GM06990 (cell line): ENCODE measurements at places on chromosomes 5 and 9.

- DNase-seq, result no peak
Observed at GRCh38 chr9:131677049-131677443, 62.8 kb downstream of the RAPGEF1 start.

DNA sequence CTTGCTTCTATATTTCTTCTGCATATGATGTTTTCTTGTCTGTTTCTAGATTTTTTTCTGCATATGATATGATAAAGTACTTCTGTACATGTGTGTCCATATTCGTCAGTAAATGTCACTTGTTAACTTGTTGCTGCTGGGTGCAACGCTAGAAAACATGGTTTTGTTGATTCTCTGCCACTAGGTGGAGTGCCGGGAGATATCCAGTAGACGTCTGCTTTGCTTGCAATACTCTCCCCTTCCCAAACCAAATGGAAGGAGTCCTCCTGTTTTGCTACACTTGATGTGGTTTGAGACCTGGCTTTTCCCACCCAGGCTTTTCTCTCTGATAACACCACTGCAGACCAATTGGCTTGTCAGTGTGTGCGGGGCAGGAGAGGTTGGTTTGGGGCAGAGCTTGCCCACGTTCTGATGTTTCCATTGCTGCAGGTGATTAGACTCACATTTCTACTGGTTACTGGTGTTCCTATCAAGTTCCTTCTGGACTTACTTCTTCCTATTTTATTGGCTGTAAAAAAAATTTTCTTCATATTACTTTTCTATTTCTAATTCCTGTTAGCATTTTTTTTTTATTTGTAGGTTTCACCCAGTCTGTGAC, 900.0 kb upstream of the CDH10 start:
- DNase-seq, result no peak

DNA sequence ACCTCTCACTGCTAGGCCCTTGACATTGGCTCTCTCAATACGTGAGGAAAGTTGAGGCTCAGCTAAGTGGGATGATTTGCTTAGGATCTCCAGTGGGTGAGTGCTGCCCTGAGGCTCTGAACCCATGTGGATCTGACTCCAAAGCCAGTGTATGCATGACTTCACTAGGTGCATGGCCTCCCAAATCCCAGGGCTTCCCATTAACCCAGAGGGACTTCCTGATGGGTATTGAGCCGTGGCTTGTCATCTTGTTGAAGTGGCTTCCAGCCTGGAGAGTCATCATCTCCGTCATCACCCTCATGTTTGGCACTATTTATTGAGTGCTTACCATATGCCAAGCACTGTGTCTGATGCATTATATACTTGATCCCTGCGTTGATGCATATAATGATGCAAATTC, 37.3 kb upstream of the TEX48 start:
- DNase-seq, result no peak

DNA sequence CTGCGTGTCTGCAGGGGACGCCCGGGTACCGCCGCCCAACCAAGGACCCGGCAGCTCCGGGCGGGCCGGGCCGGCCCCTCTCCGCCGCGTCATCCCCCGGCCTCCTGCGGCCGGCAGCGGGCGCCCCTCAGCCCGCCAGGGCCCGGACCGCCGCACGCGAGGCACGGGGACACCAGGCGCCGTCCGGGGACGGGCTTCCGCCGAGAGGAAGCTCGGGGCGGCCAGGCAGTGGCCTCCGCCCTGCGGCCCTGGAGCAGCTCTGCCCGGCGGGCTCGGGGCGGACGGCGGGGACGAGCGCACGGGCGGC, 373 bp downstream of the FBXW5 start:
- no peak for DNase-seq

DNA sequence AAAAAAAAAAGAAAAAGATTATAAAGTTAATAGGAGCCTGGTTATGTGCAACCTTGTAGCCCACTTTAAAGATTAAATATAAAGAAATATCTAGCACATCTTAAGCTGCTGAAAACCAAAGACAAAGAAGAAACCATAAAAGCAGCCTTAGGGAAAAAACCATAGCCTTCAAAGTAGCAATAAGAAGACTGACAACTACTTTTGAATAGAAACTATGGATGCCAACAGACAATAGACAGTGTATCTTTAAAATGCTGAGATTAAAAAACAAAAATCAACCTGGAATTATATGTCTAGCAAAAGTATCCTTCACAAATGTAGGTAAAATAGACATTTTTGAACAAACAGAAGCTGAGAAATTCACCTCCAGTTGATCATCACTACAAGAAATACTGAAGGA, 3.4 kb upstream of the KIF12 start:
- DNase-seq, result no peak

- no peak for DNase-seq
Observed at GRCh38 chr9:71924576-71924975, 13.1 kb downstream of the C9orf85 start.

GRCh38 chr9:27851858-27852257, 278.6 kb upstream of the C9orf72 start:
- DNase-seq, result no peak

- DNase-seq, result no peak
Observed at GRCh38 chr9:125794708-125795107, 47.5 kb downstream of the PBX3 start.

DNA sequence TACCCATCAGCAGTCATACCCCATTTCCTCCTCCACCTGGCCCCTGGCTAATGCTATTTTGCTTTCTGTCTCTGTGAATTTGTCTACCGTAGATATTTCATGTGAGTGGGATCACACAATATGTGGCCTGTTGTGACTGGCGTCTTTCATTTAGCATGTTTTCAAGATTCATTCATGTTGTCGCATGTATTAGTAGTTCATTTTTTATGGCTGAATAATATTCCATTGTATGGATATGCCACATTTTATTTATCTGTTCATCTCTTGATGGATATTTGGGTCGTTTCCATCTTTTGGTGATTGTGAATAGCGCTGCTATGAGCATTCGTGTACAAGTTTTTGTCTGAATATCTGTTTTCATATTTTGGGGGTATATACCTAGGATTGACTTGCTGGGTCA, 33.9 kb downstream of the PSD2 start:
- DNase-seq, result no peak

DNA sequence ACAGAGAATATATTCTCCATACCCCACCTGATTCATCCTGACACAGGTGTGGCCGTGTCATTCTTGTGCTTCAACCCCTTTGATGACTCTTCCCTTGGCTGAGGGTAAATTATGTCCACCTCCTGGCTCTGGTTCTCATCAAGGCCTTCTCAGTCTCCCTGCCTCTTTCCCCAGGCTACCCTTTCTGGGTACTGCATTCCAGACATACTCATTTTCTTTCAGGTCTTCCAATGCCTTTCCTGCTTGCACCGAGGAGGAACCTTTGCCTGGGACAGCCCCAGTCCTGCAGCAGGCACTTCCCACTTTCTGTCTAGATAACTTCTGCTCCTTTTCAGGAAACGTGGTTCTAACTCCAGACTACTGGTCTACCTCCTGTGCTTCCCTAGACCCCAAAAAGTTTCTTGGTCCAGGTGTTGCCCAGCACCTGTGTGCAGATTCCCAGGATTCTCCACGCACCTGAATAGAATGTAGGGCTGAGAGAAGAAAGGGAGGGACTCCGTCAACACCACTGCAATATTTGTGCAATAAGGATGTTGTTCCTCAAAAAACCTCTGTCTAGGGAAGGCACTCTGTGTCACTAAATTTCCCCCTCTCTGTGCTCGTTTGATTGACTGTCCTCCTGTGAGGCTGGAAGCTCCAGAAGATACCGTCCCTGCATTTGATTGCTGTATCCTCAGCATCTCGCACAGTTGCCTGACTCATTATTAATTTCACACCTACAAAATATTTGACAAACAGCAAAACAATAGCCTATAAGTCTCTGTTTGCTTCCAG, 255.4 kb upstream of the NFIL3 start:
- DNase-seq, result no peak

DNA sequence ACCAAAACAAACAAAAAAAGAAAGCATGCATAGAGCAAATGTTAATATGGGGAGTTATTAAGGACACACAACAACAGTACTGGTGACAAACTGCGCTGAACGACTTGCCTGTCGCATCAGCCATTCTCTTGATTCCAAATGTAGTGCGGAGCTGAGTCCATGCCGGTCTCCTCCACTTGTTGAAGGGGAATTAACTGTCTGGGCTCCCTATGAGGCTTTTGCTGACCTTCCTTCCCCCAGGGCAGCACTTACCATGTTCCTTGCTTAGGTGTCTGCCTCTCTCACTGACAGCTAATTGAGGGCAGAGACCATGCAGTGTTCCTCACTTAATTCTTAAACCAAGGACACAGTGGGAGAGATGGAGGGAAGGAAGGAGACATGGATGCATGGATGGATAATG, 40.8 kb upstream of the FAT2 start:
- DNase-seq, result no peak

- no peak for DNase-seq
Observed at GRCh38 chr5:14913096-14913495, 41.5 kb upstream of the ANKH start.
